ENCODE measurements at places on chromosomes 11 and 22. TPM values are rescaled to one million over a fixed set of nuclear protein-coding genes. Genes with fewer than 3 reads are reported as not detected.

- no peak for DNase-seq
Measured at GRCh38 chr11:2987881-2988861, 4.0 kb downstream of the NAP1L4 start.

DNA sequence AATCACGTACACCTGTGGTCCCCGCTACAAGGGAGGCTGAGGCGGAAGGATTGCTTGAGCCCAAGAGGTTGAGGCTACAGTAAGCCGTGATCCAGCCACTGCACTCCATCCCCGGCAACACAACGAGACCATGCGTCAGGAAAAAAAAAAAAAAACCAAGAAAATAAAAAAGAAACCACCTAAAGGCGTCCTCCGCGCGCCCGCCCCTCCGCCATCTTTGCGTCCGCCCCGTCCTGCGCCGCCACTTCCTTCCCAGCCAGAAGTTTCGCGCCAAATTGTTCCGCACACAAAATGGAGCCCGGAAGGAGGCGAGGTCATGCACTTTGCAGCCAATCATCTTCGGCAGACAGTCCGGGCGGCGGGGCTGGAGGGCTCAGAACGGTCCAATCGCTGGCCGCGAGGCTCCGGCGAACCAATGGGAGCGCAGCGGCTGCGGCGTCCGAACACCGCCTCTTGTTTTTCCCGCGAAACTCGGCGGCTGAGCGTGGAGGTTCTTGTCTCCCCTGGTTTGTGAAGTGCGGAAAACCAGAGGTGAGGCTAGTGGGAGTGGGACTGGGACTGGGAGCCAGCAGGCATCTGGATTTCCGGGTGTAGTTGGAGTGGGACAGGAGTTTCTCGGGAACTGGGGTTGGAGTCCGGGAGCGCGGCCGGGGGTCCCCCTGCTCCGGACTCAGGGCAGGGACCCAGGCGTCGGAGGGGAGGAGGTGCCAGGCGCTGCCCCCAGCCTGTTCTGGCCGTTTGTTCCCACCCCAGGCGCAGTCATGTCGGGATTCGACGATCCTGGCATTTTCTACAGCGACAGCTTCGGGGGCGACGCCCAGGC, at the start of gene MCM5:
MCM5 (plus strand) TSS at position 463 of the 823 bp plus-strand sequence; CDS start at position 762, 299 bp downstream.
- DNase-seq: peak; percentile 98

- no peak for DNase-seq
Measured at GRCh38 chr11:61104963-61105362, 2.7 kb downstream of the CD5 start.

Gene RFPL1
- not detected for total RNA-seq

Gene KRTAP5-7
- total RNA-seq: not detected

GRCh38 chr11:132158091-132158490, 787.7 kb downstream of the NTM start:
- no peak for DNase-seq

DNA sequence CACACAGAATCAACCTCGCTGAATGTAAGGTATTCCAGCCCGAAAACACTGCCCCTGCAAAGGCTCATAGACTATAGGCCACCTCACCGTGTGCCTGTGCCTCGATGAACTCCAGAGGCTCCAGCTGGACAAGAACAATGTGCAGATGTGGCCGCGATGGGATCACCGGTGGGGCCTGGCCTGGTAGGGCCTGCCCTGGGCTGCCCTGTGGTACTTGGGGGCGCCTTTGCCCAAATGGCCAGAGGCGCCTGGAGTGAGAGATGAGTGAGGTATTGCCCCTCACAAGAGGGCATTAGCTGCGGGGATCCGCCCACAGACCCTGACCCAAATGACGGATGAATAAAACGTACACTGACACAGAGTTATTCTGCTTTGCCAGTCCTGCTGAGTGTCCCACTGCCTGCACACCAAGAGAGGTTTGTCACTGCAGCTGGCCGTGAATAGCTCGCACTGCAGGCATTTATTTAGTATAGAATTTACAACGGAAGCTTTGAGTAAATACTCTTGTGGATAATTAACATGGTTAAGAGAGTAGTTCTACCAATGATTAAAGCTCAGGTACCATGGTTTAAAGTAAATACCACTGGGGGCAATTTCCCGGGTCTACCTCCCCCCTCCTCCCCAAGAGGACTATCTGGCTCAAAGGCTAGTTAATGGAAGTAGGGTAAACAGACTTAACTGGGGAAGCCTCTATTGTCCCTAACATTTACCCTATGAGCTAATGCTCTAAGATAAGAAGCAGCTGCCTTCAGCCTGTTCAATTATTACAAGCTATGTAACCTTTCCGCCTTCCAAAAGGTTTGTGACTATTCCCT, 101.1 kb upstream of the IGLL5 start:
- DNase-seq: no peak

- no peak for DNase-seq
Measured at GRCh38 chr11:74205181-74205580, 34.1 kb downstream of the PPME1 start.

- DNase-seq: no peak
Measured at GRCh38 chr11:128205796-128206195, 381.6 kb downstream of the ETS1 start.

GRCh38 chr11:870127-870413, 27.4 kb downstream of the TSPAN4 start:
- no peak for DNase-seq

- DNase-seq: no peak
Measured at GRCh38 chr11:60942219-60942618, 9.8 kb downstream of the SLC15A3 start.

DNA sequence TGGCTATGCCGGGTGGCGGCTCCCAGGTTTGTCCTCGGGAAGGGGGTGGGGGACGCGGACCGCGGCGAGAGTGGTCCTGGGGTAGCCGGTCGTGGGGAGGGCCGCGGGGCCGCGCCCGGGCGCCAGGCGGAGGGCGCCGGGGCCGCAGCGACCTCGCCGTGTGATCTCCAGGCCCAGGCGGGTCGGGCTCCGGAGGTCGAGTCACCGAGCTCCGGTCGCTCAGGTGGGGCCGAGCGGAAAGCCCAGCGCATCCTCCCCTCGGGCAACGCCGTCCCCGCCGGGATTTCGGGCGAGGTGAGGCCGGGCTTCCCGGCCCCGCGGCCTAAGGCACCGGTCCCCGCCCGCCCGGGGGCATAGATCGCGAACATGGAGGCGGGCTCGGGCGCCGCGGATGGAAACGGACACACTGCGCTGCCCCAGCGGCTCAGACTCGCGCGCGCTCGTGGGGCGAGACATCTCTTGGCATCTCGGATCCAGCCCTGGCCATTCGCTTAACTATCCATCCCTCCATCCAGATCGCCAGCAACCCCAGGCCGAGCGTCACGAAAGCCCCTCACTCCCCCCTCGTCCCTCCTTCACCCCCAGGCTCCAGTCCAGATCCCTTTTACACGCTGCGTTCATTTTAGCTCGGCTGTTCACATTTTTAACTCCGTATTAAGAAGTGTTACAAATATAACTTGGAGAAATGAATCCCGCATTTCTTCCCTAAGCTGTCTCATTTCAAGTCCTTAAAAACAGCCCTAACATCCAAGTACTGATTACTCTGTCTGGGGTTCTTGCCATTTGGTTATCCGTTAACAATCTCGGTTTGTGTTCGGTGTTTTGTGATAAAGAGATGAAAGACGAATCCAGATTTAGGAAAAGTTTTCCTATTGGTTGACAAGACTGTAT, 460 bp downstream of the ZC3H12C start:
- DNase-seq: peak; percentile 64

Gene TMEM86A
- 2.6 TPM for total RNA-seq

- DNase-seq: no peak
Measured at GRCh38 chr11:118748056-118748455, 42.9 kb downstream of the DDX6 start.

- DNase-seq: no peak
Measured at GRCh38 chr22:19962909-19963806, 21.5 kb upstream of the TXNRD2 start.

- DNase-seq: no peak
Measured at GRCh38 chr11:69832561-69833413, 13.6 kb upstream of the FGF3 start.

- no peak for DNase-seq
Measured at GRCh38 chr11:107590460-107591377, at the start of gene ELMOD1. Gene ELMOD1 (plus strand): TSS chr11:107591147. CDS start chr11:107618190, 27,043 bp downstream.

- DNase-seq: no peak
Measured at GRCh38 chr11:77789731-77790476, 30.6 kb downstream of the RSF1 start.

DNA sequence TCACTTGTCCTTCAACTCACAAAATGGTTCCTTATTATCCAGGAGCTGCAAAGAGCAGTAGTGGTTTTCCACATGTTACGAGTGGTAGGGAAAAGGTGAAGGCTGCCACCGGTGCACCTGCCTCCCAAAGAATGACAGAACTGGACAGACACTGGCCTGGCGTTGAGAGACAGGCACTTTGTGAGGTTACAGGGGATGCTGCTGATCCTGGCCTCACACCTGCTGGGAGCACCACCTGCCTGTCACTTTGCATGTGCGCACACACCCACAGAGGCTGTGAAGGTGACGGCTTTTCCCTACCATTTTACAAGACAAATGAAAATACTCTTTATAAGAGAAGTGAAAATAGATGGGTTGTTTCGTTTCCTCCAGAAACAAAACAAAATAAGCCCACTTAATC, 175.3 kb upstream of the B3GAT1 start:
- DNase-seq: peak; percentile 52

Gene GTSE1
- total RNA-seq: 0.63 TPM

Gene RHBDD3
- 16.5 TPM for total RNA-seq

- DNase-seq: no peak
Measured at GRCh38 chr11:73359930-73360742, 16.1 kb upstream of the RELT start.

Gene GAL3ST3
- 22.7 TPM for total RNA-seq

Gene TMA7B
- not detected for total RNA-seq

Gene DDI1
- total RNA-seq: not detected

Gene LMO2
- 4.6 TPM for total RNA-seq

Gene MMP8
- total RNA-seq: 0.41 TPM

DNA sequence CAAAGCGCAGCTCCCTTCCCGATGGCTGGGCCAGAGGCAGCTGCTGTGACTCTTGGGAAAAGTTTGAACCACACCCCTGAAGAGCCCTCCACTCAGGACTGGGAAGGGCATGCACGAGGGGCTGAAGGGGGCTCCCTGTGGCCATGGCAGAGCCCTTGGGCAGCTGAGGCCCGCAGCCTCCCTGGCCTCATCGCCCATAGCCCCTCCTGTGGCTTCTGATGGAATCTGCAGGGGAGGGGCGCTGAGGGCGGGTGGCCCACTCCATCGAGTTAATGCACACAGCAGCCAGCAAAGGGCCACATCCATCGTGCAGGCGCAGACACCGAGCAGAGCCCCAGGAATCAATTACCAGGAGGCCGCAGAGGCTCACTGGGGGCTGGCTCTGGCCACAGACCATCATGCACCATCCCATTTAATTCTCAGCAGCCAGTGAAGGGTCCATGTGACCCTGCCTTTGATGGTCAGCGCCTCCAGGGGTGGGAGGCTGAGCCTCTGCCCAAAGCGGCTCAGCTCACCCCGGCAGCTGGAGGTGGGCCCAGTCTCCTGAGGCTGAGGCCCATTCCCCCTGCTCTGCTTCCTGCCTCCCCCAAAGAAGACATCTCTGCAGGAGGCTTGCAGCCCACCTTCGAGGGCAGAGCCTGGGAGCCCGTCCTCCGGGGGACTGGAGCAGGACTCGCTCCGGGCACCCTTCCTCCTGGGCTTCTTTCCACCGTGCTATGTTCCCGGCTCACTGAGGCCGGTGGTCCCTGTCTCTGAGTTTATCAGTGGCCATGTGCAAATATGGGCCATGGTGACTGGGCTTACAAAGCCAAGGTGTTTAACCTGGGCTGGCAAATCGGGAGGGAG, 1410.2 kb downstream of the BRD1 start:
- no peak for DNase-seq

Gene MAPK8IP2
- total RNA-seq: 0.71 TPM

Gene CCDC15
- not detected for total RNA-seq

DNA sequence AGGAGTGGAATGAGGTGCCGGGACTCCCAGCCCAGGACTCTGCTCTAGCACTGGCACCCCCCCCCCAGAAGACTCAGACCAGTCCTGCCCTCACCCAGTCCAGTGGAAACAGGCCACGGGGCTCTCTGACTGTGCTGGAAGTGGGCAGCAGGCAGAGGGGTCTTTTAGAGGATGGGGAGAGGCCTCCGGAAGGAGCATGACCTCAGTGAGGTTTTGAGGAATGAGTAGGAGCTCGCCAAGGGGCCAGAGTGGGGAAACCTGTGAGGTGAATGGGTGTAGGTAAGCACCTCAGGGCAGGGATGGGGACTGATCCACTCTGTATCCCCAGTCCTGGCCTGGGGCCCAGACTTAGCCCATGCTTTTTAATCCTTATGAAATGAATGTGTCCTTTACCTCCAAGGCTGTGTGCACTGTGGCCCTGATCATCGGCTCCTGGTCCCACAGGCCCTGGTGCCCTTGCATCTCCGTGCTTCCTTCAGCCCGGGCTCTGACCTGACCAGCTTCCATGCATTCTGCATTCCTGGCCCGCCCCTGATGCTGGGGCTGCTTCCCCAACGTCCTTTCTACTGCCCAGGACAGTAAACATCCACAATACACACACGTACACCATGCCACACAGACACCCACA, 24.4 kb upstream of the RFPL3 start:
- peak; percentile 44 for DNase-seq

GRCh38 chr11:67114275-67114896, 4.7 kb upstream of the KDM2A start:
- no peak for DNase-seq

Gene OR2AT4
- not detected for total RNA-seq

DNA sequence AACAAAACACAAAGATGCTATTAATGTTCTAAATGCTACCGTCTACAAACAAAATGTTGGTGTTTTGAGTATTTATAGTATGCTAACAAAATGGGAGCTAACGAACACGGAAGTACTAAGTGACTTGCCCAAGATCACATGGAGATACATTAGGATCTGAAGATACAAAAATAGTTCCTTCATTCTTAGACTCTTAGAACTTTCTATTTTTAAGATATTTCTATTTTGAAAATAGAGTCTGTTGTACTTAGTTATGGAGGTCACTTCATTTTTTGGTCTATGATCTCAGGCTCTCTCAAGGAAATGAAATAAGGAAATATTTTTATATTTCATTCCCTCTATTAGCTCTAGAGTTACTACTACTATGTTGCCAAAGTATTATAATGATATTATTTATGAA, 64.2 kb downstream of the APOL5 start:
- no peak for DNase-seq

GRCh38 chr11:114566276-114566675, 6.6 kb upstream of the NXPE1 start:
- no peak for DNase-seq

Gene MPZL2
- total RNA-seq: 13.8 TPM

Measured in right atrium auricular region (tissue), 2 donors.